Skeletal muscle cell (primary cell): ENCODE measurements at places on chromosomes 7 and 10.

DNA sequence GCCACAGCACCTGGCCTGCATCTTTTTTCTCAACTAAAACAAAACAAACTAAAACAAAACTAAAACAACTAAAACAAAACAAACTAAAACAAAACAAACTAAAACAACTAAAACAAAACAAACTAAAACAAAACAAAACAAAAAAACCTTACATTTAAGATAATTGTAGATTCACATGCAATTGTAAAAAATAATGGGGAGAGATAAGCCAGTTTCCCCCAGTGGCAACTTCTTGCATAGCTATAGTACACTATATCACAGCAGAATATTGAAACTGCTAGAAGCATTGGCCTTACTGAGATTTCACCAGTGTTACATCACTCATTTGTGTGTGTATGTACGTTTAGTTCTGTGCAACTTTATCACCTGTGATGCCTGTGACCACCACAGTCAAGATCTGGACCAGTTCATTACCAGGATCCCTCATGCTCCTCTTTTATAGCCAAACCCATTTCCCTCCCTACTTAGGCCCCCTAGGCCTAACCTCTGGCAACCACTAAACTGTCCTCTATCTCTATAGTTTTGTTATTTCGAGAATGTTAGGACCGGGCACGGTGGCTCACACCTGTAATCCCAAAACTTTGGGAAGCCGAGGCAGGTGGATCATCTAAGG is 9.3 kb downstream of the FXYD4 start:
- DNase-seq: no peak

- no peak for DNase-seq
Measured at GRCh38 chr7:75885036-75885435, 6.2 kb downstream of the RHBDD2 start.

- no peak for DNase-seq
Measured at GRCh38 chr7:20458521-20458920, 127.8 kb downstream of the ITGB8 start.

GRCh38 chr7:158469396-158470051 is 118.1 kb downstream of the PTPRN2 start:
- no peak for DNase-seq

GRCh38 chr10:75974080-75974479 is 542.7 kb downstream of the LRMDA start:
- DNase-seq: no peak

DNA sequence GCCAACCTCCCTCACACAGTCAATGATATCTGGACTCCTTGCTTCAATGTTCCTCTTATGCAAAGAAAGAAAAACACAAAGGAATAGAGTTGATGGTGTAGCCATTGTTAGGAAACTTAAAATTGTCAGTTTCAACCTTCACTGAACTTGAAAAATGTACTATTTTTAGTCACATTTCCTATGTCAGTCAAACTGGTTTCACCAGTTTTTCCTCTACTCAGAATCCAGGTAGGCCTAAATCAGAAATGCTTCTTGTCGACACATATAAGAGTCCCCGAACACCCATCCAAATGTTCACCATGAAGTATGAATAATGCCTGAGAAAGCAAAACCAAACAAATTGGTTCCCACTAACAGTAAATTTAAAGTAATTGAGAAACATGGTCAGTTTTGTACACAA is 42.4 kb upstream of the ZMYND11 start:
- no peak for DNase-seq

GRCh38 chr7:87926581-87927461 is 7.2 kb upstream of the ADAM22 start:
- peak; percentile 23 for DNase-seq

DNA sequence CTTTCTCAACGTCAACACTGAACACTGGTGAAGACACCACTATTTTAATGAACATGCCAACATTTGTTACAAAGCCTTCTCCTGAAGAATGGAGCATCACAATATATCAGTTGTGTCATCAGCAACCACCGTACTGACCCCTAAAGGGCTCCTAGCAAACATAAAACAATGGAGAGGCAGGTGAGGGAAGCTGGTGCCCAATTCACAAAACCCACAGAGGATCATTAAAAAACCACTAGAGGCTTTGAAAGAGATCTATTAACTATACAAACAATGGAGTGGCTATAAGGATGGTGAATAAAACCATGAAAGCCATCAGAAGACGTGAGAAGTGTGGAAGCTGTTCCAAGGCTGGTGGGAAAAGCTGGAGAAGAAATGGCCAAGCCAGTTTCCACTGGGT is 150.8 kb downstream of the FAM107B start:
- DNase-seq: no peak

DNA sequence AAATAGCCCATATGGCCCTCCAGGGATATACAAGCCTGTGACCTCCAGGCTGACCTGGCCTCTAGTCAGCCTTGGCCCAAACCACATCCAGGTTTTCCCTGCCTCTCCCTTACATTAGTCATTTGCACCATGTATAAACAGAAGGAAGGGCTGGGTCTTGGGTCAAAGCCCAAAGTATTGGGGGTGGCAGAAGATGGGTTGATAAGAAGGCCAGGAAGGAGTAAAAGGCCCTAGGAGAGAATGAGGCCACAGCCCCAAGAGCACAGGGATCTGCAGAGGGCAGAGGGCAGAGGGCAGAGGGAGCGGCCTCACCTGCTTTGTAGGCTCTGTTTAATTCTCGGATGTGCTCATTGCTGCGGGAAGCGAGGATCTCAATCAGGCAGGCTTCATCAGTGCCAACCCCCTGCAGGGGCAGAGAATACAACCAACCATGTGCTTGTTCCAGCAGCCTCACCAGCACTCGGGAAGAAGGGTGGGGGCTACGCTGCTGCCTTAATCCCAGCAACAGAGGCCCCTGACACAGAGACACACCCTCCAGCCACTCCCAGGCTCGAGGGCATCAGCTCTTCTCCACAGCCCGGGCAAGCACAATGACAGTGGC is 31.3 kb downstream of the PLAC9 start:
- DNase-seq: peak; percentile 64

DNA sequence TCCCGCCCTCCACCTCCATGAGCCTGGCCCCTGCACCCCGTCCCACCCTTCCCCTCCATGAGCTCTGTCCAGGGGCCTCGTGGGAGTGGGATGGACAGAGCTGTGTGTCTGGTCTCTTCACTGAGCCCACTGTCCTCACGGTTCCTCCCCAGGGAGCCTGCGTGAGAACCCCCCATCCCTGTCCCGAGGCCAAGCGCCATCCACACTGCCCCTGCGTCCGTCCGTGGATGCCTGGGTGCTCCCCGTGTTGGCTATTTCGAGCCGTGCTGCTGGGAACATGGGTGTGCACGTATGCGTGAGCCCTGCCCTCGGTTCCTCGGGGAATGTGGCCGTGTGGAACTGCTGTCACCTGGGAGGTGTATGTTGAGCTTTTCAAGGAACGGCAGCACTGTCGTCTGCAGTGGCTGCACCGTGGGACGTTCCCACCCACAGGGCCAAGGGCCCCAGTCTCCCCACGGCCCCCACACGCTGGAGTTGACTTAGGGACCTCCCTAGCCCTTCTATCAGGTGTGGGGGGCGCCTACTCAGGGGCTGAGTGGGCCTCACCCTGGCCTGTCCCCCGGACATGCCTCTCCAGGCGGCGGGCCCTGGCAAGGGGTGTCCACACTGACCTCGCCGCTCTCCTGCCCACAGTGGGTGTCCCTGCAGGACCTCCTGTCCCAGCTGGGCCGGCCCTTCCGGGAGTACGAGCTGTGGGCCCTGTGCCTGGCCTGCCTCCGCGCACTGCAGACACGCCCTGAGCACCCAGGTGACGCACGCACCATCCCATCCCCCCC is 28.1 kb downstream of the KNDC1 start:
- DNase-seq: no peak

DNA sequence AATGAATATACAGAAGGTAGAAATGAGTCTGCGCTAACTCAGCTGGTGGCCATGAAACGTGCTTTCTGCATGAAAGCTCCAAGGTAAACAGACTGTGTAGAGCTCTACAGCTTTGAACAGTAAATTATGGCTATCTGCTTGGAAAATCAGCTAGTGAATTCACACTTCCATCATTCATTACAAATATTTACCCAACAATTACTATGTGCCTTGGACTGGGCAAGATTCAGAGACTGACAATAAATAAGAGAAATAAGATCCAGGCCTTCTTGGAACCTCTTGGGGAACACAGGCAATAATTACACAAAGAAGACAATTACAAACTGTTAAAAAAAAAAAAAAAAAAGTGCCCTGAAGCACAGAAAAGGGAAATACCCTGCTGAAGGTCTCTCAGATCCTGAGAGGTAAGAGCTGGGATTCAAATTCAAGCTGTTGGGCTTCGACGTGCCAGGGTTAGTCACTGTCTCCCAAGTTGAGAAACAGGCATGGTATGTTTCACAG is 15.8 kb downstream of the TSPAN12 start:
- no peak for DNase-seq

DNA sequence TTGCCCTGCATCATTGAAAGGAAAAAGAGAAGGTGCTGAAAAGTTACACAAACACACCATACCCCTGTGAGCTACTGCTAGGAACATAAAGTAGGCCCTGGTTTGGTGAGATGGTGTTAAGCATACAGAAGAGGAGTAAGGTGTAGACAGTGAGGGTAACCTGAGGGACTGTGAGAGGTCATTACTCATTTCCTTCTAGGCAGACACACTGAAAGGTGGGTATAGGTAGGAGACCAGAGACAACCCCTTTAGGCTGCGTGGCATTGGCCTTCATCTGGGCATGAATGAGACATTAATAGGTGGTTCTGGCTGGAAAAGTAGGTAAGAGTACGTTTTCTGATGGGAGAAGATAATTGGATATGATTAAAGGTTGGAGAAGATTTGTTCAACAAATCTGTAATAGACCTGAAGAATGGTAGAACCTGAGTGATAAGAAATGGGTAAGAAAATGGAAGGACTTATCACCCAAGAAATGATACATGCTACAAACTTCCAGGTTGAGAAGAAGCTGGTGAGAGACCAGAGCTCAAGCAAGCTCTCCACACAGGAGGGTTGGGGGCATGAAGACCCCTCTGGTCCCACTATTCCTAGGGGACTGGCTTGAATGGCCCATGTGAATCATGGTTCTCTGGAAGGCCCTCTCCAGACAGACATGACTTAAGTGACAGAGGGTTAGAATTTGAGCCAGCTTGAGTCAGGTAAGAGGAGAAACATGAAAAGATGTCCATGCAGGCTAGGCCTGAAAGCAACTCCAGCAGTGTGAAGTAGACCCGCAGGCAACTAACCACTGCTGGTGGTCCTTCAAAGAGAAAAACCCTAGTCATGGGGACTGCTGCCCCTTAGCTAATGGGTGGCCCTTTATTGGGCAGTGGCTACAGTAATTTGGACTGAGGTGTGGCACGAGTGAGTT is 3.8 kb downstream of the COMTD1 start:
- DNase-seq: no peak

DNA sequence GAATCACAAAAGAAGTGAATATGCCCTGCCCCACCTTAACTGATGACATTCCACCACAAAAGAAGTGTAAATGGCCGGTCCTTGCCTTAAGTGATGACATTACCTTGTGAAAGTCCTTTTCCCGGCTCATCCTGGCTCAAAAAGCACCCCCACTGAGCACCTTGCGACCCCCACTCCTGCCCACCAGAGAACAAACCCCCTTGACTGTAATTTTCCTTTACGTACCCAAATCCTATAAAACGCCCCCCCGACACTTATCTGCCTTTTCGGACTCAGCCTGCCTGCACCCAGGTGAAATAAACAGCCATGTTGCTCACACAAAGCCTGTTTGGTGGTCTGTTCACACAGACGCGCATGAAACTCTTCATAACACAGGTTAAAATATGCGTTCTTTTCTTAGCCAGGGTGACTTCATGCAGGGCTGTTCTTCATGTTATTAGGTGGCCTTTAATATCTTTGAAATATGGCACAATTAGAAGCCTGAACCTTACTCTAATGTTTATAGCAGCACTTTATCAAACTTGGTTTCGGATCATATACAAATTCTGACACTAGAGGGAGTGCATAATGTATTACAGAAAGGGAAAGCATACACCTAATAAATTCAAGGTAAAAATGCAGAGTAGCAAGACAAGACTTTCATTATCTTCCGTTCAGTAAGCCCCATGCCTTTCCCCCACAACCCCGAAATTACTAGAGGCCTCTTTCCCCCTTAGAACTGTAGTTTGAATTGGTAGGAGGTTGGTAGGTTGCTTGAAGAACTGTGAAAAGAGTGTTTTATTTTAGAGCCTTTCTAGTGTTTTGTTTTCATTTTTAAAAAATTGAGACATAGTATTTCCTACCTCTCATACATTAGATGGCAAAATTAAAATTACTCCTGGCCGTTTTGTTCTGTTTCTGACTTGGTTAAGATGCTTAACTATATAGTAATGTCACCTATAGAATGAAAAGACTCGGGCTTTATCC is 117.9 kb downstream of the NPY start:
- no peak for DNase-seq

DNA sequence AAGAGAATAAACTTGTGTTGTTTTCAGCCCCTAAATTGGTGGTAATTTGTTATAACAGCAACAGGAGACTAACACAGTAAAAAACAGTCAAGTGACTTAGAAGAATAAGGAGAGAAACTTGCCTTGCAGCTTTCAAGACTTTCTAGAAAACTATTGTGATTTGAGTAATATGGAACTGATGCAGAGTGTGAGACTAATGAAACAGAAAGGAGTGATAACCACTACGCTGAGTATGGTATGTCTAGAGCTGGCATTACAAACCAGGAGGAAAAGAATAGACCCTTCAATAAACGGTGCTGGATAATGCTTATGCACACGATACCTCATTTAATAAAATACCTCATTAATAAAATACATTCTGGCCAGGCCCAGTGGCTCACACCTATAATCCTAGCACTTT is 99.9 kb downstream of the CREM start:
- DNase-seq: no peak

- no peak for DNase-seq
Measured at GRCh38 chr10:71763352-71764127, 9.8 kb downstream of the VSIR start.

- DNase-seq: no peak
Measured at GRCh38 chr7:142024547-142024946, 28.9 kb downstream of the MGAM start.

GRCh38 chr10:31612082-31612481 is 293.1 kb downstream of the ZEB1 start:
- DNase-seq: no peak
